Renal cortical epithelial cell (primary cell): ENCODE measurements at places on chromosomes 2 and 18. TPM values are rescaled to one million over a fixed set of nuclear protein-coding genes. Genes with fewer than 3 reads are reported as not detected.

TSPYL6 gene
- total RNA-seq: not detected in 2 replicates

RASGRP3 gene
- 2.4 and 8.9 TPM in 2 replicates for total RNA-seq

CACNB4 gene
- total RNA-seq: 0.52 and 0.75 TPM in 2 replicates

STARD6 gene
- total RNA-seq: 0.15 and 0.69 TPM in 2 replicates

C18orf54 gene
- 4.3 and 10.6 TPM in 2 replicates for total RNA-seq

CKAP2L gene
- total RNA-seq: 0.40 and 4.2 TPM in 2 replicates

MC4R gene
- total RNA-seq: not detected in 2 replicates

SCN1A gene
- not detected in 2 replicates for total RNA-seq

RBM44 gene
- total RNA-seq: 0.30 and 0.35 TPM in 2 replicates

PRKAG3 gene
- total RNA-seq: not detected in 2 replicates

PCARE gene
- total RNA-seq: not detected in 2 replicates

COL4A4 gene
- total RNA-seq: 9.9 and 41.9 TPM in 2 replicates

PLCL1 gene
- total RNA-seq: under 0.01 and 1.2 TPM in 2 replicates

GPR75 gene
- total RNA-seq: 0.69 and 2.8 TPM in 2 replicates
